ENCODE measurements at places on chromosomes 1 and 21.

DNA sequence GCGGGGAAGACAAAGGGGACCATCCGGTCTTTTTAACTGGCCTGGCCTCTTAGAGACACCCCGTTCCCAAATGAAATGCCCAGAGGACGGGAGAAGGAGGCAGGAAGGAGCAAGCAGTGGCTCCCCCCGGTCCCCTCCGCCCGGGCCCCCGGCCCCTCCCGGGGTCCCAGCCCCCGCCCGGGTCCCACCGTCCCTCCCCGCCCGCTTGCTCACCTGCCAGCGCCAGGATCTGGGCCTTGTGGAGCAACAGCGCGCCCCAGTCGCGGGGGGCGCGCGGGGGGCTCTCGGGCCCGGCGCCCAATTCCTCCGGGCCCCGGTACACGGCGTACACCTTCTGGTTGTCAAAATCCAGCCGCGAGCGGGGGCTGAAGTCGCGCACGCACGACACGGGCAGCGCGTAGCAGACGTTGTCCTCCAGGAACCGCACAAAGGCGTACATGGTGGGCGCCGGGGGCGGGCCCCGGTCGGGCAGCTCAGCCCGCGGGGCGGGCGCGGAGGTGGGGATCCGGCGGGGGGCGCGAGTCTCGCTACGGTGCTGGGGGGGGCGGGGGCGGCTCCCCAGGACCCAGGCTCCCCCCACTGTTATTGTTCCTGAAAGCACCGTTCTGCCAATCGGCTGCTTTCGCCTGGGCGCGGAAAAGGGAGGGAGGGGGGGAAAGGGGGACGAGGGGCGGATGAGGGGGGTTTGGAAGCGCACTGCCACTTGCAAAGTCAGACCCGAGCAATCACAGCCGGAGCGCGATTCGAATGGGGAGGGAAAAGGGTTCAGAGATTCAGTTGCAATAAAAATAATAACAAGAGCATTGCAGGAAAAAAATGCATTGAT is at the start of gene BEND5:
TSS of gene BEND5 (minus strand) at position 499 of the 826 bp plus-strand sequence. CDS start at position 439, 60 bp downstream.
- DNase-seq: peak; percentile 67

DNA sequence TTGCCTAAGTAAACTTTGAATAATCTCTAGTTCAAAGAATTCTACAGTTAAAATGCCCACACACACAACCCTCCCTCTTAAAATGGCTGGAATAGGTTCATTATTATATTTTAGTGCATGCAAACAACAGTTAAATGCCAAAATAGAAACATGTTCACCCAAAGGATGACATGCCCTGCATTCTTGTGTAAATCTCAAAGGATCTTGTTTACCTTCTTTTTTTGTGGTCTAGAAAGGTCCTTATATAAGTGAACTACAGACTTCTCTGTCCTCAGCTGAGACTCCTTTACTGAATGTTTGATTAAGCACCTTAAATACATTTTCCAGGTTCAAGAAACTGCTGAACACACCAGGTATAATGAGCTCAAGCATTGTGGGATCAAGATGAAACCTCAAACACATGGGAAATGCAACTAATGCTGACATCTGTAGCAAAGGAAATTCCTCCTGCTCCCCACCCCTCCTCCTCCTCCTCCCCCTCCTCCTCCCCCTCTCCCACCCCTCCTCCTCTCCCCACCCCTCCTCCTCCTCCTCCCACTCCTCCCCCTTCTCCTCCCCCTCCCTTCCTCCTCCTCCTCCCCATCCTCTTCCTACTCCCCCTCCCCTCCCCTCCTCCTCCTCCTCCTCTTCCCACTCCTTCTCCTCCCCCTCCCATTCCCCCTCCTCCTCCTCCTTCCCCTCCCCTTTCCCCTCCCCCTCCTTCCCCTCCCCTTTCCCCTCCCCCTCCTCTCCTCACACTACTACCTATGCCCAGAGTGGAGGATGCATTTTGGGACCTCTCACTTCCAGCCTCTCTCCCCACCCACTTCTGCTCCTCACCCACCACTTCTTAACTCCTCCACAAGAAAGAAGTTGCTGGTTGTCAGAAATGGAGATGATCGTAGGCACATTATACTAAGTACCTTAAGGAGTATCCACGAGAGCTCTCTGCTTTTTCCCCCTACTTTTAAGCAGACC is 233.9 kb downstream of the MRPL39 start:
- DNase-seq: no peak

DNA sequence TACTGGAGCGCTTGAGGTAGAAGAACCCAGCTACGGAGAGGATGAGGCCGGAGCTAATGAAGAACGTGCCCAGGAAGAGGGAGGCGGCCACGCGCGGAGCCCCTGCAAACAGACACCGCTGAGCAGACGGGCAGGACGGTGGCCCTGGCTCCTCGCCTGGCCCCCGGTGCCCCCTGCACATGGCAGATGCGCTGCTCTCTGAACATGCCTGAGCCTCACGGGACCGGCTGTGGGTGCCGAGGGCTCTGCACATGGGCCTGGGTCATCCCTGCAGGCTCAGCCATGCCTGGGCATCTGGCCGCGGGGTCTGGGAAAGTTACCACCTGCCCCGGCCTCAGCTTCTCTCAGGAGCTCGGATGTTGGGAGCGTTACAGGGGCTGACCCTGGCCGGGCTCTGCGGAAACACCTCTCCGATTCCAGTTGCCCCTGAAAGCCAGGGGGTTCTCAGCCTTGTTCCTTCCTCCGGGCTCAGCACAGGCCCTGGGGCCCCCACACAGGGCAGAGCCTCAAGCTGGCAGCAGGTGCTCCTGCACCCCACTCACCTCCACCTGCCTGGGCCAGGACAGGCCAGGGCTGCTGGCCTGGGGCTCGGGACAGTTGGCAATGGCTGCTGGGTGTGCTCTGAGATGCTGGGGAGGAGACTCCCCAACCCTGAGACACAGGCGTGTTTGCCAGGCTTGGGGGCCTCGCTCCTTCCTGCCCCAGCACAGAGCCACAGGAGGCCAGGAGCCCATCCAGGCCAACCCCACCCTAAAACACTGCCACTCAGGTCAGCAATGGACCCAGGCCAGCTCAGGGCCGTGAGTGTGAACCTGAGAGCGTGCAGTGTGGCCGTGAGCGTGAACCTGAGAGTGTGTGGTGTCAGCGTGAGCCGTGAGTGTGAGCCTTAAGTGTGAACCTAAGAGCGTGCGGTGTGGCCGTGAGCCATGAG is 12.1 kb upstream of the RNF223 start:
- DNase-seq: no peak

DNA sequence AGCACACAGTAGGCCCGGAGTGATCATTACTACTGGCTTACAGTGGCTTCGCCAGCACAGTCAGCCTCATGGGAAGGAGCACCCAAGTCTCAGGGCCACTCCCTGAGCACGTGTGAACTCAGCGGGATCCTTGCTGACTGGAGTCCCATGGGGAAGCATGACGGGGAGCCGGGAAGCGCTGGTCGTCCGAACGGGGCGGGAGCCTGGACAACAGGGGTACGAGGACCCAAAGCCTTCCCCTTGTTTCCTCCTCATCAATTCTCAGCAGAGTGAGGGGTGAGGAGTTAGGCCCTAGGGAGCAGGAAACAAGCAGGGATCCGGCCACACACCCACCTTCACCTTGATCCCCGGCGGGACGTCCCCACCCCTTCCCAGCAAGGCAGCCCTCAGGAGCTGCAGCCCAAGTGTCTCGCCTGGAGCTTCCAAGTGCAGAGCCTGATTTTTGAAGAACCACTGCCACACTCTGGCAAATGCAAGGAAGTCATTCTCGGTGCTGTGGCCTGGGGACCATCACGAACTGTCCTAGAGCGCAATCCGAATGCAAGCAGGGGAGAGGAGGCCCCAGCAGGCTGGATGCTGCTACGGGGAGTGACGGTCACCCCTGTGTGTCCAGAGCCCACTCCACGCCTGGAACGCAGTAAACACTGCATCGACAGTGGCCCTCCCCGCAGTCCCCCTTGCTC is 35.5 kb downstream of the TOMM20 start:
- peak; percentile 73 for DNase-seq
